ENCODE measurements at places on chromosomes 7 and 10.

GRCh38 chr7:80618096-80618495 lies 20.3 kb upstream of the CD36 start:
- no peak for DNase-seq

GRCh38 chr10:132476146-132477065 lies 61.2 kb upstream of the INPP5A start:
- DNase-seq, result no peak

GRCh38 chr7:158114056-158114850 lies 473.4 kb downstream of the PTPRN2 start:
- DNase-seq, result no peak

DNA sequence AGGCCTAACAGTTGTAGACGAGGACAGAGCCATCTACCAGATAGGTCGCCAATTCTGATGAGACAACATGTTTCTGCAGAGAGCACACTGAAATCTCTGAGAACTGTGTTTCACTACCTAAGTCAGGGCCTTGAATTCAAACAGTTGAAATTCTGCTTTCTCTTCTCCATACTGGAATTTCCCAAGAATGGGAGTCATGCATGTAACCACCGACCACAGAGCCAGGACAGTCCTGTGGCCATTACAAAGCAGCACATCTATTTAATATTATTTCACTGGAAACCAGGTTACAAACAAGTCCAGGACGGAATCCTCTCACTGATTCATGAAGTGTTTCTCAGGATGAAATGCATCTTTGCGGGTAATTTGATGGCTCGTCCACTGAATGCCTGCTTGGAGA lies 62.0 kb upstream of the ST8SIA6 start:
- DNase-seq, result no peak

DNA sequence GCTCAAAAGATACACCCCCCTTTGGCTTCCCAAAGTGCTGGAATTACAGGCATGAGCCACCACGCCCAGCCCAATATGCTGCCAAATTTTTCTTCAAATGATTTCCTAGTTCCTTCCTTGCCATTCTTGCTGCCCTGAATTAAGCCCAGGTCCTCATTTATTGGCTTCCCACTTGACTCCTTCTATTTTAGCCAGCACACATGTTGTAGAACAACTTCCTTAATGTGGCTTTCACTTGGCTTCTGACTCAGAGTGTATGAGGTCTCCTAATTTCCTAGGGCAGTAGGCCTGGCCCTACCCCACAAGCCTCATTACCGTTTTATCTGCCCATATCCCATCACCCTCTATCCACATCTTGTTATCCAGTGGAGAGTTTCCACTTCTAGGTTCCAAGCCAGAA lies 21.8 kb upstream of the HIPK2 start:
- DNase-seq, result no peak

DNA sequence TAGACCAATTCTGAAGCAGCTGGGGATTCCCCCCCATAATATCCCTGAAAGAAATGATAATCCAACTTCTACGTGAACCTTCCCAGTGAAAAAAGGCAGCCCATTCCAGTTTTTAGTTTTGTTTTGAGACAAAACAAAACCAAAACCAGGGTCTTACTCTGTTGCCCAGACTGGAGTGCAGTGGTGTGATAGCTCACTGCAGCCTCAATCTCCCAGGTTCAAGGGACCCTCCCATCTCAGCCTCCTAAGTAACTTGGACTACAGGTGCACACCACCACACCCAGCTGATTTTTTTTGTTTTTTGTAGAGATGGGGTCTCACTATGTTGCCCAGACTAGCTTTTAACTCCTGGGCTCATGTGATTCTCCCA lies 12.5 kb upstream of the ARPC1A start:
- no peak for DNase-seq

DNA sequence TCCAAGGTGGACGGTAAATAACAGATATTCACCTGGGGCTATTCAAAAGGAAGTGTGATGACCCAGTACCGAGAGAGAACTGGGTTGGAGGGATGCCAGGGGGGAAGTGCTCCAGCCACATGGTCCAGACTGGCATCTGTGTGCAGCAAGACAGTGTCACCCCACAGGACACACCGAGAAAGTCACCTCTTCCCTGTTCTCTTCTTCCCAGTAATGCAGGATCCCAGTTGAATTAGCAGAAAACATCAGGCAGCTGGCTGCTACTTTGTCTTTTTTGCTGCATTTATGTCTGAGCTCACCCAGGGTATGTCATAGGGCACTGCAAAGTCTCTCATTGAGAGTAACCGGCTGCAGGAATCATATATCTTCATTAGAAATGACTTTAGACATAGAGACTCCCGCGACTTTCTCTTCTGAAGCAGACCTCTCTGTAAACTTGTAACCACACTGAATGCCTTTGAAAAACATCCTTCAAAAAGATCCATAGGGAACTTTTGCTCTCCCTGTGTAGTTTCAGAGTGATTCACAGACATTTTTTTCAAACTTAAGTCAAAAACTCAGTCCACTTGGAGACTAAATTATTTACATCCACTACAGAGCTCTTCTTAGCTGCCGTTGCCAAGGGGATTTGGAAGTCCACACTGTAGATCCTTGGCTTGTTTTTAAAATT lies 609.0 kb upstream of the DPP6 start:
- DNase-seq, result no peak

GRCh38 chr10:29621161-29621560 lies 13.6 kb downstream of the SVIL start:
- no peak for DNase-seq

DNA sequence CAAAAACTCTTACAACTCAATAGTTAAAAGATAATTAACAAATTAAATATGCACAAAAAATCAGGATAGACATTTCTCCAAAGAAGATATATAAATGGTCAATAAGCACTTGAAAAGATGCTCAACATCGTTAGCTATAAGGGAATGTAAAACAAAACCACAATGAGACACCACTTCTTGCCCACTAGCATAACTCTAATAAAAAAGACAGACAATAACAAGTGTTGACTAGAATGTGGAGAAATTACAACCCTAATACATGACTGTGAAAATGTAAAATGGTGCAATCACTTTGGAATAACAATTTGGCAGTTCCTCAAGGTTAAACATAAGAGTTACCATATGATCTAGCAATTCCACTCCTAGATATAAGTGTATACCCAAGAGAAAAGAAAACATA lies 74.3 kb upstream of the PCGF5 start:
- no peak for DNase-seq

DNA sequence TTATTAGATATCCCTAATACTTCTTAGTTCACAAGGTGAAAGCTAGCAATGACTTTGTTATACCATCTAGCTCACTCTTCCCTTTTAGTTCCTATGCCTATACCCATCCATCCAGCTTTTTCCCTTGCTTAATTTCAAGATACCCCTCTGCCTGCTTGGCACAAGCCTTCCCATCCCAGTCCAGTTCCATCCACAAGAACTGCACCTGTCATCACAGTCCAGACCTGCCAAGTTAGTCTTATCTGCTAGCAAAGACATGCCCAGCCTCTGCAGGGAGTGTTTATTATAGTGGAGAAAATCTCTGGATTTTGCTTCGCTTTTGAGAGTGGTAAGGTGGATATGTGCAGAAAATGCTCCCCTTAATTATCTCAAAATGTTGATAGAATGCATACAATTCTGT lies 158.2 kb downstream of the ST7 start:
- no peak for DNase-seq

Measured in central memory CD8-positive, alpha-beta T cell (primary cell).